Caco-2 (cell line): ENCODE measurements at places on chromosomes 6 and 20. TPM values are rescaled to one million over a fixed set of nuclear protein-coding genes. Genes with fewer than 3 reads are reported as not detected.

Gene HLA-DQB1
- total RNA-seq = not detected in 2 replicates

Gene MPC1
- total RNA-seq = 19.7 and 20.4 TPM in 2 replicates

Gene HINT3
- total RNA-seq = 20.2 and 24.6 TPM in 2 replicates

Gene CLPSL1
- not detected in 2 replicates for total RNA-seq

Gene CDH26
- 1.2 and 1.5 TPM in 2 replicates for total RNA-seq

Gene GSTA3
- total RNA-seq = not detected in 2 replicates

Gene ERVFRD-1
- total RNA-seq = 0.29 and 0.58 TPM in 2 replicates

Gene GSTA2
- 51.6 and 65.4 TPM in 2 replicates for total RNA-seq

Gene PCSK2
- total RNA-seq = not detected in 2 replicates

Gene RHAG
- not detected in 2 replicates for total RNA-seq

Gene APOM
- 14.8 and 15.8 TPM in 2 replicates for total RNA-seq

Gene RIPOR2
- 0.64 and 0.86 TPM in 2 replicates for total RNA-seq

Gene UBE2V1
- 485 and 509 TPM in 2 replicates for total RNA-seq

Gene ADGRF5
- total RNA-seq = not detected in 2 replicates

Gene SUMO4
- total RNA-seq = 1.7 and 2.4 TPM in 2 replicates

Gene MUC22
- total RNA-seq = not detected in 2 replicates

Gene GSS
- 138 TPM in 2 replicates for total RNA-seq
